Cerebellar nuclear complex (tissue), 1 donor: ENCODE measurements at places on chromosomes 12 and 14.

DNA sequence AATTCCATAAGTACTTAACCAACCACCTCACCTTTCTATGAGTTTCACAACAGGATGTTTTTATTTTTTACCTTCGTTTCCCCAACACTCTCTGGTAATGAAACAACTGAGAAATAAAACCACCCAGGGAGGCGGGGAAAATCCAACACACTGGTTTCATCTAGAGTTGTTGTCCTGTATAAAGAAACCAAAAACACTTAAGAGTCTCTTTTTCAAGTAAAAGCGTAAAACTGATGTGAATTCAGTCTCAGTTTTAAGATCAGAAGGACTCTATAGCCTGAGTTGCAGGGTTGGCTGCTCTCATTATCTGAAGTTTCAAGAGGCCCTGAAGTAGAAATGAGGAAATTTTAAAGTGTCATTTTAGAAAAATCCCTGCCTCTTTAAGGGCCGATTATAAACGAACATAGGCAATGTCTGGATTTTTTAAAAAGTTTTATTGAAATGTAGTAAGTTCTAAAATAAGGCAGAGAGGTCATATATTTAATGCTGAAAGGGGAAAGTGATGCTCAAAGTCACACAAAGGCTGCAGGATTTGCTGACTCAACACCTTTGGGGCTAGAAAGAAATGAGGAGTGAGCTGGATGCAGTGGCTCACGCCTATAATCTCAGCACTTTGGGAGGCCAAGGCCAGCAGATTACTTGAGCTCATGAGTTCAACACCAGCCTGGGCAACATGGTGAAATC lies 27.2 kb downstream of the HIGD1C start:
- DNase-seq: no peak

DNA sequence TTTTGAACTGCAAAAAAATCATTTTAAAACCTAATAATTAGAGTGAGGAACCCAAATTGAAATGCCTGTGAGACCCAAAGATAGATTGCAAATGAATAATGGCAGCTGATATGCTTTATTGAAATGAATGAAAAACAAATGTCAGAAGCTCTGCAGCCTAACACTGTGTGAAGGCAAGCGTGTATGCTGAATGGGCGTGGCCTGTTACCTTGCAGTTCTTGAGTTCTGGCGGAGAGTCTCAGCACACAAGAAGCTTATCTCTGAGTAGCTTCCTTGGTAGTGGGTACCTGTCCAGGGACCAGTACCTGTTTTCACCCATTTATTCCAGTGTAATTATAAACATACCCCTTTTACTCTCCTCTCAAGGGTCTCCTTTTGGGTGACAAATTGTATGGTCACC lies 341.2 kb downstream of the NPAS3 start:
- DNase-seq: no peak

- DNase-seq: no peak
Measured at GRCh38 chr14:99272632-99272898, 568 bp upstream of the BCL11B start.

- no peak for DNase-seq
Measured at GRCh38 chr12:52146822-52147366, 44.9 kb downstream of the KRT80 start.

DNA sequence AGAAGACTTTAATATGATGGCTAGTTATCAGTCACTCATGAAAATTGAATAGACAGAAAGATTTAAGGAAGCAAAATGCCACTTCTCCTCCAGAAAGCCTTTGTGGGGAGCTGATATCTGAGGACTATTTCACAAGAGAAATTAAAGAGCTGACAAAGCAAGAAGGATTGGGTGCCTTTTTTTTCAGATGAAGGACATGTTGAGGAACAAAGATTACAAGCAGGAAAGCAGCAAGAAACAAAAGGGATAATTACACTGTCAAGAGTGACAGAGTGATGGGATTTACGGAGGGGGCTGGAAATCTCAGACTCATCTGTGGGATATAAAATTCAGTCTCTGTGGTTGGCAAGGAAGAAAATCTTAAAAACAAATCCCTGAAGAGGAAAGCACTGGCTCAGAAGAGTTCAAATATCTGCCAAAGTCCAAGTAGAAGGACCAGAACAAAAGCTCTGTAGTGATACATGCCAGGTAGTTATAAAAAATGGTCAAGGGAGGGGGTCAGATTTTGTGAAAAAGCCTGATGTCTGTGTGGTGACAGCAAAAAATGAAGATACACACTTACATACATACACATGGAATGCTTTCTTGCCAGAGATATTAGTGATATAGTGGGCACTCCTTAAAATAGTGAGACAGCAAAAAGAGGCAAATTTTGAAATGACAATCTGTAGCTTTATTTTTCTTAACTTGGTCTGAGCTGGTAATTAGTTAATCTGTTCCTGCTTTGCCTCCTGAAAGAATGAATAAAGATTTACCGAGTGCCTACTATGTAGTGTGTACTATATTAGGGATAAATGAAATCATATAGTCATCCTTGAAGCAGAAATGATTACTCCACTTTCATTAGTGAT lies 62.9 kb downstream of the EPS8 start:
- DNase-seq: no peak

DNA sequence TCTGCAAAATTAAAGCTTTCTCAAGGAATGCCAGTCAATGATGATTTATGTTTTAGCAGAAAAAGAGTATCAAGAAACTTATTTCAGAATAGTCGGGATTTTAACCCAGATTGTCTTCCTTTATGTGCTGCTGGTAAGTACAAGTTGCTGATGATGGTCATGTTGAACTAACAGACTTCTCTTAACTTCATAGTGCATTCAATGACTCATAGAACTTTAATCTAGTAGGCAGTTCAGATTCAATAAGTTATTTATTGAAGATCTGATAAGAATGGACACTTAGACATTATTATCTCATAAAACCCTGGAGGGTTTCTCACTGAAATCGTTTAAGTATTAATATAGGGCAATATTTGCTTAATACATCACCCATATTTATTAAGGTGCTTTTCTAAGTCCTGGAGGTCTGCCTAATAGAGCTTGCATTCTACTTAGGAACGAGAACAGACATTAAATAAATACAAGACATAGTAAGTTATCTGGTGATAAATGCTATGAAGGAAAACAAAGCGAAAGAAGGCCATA lies 33.8 kb downstream of the TOGARAM1 start:
- DNase-seq: no peak

- DNase-seq: no peak
Measured at GRCh38 chr14:29853272-29853671, 74.4 kb downstream of the PRKD1 start.

- DNase-seq: no peak
Measured at GRCh38 chr14:68653804-68654203, 139.1 kb downstream of the ZFP36L1 start.
